Upper lobe of right lung (tissue), 1 donor: ENCODE measurements at places on chromosomes 3 and 15. TPM values are rescaled to one million over a fixed set of nuclear protein-coding genes. Genes with fewer than 3 reads are reported as not detected.
A peak's percentile ranks its signal among the peaks of the same experiment; 100 is the strongest.

GRCh38 chr3:164879201-164879600, 199.1 kb downstream of the SI start:
- DNase-seq = no peak

DNA sequence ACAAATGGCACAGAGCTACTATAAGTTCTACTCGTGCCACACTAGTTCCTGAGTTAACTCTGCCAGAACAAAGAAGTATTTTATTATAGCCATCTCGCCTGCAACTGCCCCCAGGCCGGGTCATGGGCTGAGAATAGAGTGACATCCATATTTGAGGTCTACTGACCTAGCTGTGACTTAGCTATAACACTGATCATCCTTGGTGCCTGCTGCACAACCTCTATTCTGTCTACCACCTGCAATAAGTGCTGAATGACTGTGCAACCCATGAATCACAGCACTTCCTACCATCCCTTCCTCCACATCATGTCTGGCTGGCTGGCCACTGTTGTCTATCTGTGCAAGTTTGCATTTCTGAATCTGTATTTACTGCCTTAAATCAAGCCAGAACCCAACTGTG, 506.5 kb upstream of the TBL1XR1 start:
- DNase-seq = no peak

DNA sequence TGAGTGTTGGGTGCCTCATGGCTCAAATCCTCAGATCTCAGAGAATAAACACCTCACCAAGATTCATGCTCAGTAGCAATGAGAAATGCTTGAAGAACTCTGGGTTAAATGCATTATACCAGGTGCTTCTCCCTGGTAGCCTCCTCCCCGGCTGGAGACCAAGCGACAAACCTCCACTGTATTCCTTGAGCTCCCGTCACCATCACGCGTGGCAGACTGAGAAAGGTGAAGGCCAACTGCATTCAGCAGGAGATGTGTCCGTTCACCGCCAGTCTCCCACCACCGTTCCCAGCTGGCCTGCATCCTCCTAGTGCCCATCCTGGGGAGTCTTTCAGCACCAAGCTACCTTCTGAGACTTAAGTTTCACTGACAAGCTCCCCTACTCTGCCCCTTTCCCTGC, 7.5 kb downstream of the CSTA start:
- no peak for DNase-seq

DNA sequence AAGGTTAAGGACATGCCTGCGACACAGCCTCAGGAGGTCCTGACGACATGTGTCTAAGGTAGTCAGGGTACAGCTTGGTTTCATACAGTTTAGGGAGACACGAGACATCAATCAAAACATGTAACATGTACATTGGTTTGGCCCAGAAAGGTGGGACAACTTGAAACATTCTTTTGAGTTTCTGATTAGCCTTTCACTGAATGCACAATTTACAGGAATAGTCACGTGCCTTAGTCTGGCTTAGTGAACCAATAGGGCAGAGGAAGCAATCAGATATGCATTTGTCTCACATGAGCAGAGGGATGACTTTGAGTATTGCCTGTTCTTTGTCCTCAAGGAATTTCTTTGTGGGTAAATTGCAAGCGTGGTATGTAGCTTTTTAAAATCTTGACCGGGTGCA, 24.5 kb upstream of the HDAC11 start:
- DNase-seq = no peak

- DNase-seq = no peak
Measured at GRCh38 chr3:14883226-14883625, 64.2 kb upstream of the NR2C2 start.

DNA sequence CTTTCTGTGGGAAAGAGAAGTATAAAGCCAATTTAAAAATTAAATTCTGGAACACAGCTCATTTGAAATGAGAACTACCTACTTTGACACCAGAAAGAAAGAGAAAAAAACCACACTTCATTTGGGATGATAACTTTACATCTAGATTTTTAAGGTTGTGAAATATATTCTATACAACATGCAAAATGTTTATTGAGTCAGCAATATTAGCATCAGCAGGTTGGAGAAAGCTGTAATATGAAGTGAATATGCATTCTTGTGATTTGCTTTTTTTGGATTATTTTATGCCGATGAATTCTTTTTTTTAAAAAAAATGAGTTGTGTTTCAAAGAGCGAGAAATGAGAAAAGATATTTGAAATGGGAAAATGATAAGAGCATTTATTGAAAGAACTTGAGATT, 307.0 kb upstream of the DPPA4 start:
- no peak for DNase-seq

GRCh38 chr3:139518926-139519842, 20.4 kb downstream of the RBP1 start:
- no peak for DNase-seq

GRCh38 chr15:30979457-30979856, 12.0 kb downstream of the MTMR10 start:
- DNase-seq = no peak

DNA sequence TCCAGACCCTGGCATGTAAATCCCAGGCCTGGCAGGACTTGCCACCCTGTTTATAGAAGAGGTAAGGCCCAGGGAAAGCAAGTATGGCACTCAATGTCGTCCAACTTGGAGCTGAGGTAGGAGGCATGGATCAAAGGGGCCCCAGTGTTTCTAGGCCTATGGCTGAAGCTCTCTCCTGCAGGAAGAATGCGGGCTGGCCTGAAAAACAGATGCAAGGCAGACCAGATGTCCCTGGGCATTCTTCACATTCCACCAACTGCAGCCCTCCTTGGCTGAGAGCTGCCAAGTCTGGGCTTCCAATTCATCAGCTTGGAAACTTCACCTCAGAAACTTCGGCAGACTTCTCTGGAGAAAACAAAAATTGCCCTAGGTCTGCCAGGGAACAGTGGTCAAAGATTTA, 22.2 kb downstream of the MESD start:
- no peak for DNase-seq

GRCh38 chr15:88284318-88284998, 27.9 kb upstream of the NTRK3 start:
- DNase-seq = no peak

GRCh38 chr3:49841806-49842205, 14.6 kb downstream of the TRAIP start:
- no peak for DNase-seq

DNA sequence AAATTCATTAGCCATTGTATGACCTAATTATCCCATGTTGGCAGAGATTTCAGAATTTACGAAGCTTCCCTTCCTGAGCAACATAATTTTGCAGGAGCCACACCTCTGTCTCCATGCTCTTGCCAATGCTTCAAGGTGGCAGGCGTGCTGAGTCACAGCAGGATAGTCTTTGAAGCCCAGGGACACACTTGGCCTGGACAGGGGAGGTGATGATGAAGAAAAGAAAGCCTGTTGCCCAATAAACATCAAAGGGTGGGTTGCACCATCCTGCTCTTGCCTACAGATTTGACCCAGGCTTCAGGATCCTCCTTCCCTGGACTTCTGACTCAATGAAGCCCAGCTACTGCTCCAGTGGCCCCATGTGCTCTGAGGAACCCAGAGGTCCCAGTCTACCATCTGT, 117.1 kb downstream of the MINAR1 start:
- DNase-seq = no peak

GRCh38 chr15:77532846-77533245, 99.9 kb downstream of the LINGO1 start:
- DNase-seq = peak; percentile 28

DNA sequence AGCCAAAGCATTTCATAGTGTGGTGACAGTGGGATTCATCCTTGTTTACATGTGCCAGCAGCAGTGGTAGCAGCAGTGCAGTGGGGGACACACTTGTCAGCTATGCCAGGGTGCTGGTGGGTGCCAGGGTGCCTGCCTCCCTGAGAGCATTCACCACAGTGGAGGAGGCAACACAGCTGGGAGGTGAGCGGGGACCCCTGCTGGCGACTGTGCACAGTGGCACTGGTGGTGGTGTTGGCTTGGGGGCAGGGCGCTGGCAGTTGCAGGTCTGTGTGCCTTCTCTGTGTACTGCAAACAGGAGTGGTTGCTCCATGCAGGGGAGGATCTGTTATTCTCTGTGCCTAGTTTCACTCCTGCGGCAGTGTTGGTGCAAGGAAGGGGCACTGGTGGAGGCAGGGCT, 41.2 kb downstream of the CEP63 start:
- DNase-seq = no peak

DNA sequence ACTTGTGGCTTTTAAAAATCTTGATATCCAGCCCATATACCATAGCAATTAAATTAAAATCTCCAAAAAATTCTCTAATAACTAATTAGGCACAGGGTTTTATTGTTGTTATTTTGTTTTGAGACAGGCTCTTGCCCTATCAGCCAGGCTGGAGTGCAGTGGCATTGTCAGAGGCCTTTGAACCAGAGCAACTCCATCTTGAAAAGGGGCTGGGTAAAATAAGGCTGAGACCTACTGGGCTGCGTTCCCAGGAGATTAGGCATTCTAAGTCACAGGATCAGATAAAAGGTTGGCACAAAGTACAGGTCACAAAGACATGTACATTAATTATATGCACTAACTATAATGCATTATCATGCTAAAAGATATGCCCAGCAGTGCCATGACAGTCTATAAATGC, 31.2 kb upstream of the ACP3 start:
- DNase-seq = no peak

GRCh38 chr3:178603735-178604134, 67.5 kb downstream of the KCNMB2 start:
- DNase-seq = no peak

DNA sequence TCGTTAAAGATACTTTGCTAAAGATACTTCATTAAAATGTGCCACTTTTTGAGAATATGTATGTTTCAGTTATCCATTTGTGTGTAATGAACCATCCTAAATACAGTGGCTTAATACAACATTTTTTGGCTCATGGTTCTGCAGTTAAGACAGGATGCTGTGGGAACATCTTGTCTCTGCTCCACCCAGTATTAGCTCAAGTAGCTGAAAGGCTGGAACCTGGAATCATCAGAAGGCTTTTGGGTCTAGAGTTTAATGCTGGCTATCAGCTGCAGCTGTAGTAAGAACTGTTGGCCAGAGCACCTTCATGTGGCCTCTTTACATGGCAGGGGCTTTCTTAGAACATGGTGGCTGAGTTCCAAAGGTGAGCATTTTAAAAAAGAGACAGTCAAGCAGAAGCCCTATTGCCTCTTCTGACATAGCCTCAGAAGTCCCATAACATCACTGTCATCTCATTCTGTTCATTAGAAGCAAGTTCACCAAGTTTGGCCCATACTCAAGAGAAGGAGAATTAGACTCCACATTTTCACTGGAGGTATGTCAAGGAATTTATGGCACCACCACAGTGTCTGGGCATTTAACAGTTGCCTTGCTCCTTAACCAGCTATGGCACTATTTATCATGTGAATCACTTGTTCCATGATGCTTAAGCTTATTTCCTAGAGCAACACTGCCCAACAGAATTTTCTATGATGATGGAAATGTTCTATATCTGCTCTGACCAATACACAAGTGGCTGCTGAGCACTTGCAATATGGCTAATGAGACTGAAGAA, 70.4 kb upstream of the PDZRN3 start:
- DNase-seq = no peak

- no peak for DNase-seq
Measured at GRCh38 chr3:55516392-55517030, 29.4 kb upstream of the WNT5A start.

DNA sequence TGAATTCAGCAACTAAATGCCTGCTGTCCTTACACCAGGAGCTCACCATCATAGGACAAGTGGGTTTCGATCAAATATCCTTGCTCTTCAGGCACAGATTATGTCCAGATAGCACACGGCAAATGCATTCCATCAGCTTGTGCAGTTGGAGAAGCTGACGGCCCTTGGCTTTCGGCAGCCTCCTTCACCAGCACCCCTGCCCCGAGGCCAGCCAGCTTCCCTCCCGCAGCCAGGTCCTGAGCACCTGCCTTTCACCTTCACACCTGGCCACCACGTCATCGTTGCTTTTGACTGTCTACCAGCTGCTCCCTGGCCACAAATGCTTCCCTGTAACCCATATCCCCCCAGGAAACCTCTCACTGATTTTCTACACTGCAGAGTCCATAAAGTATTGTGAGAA, 355.5 kb downstream of the OCA2 start:
- no peak for DNase-seq

GRCh38 chr3:141334627-141335250, 33.6 kb upstream of the ZBTB38 start:
- no peak for DNase-seq

- no peak for DNase-seq
Measured at GRCh38 chr3:122468896-122469533, 45.7 kb downstream of the KPNA1 start.

- no peak for DNase-seq
Measured at GRCh38 chr3:36678216-36679013, 85.9 kb downstream of the DCLK3 start.

DNA sequence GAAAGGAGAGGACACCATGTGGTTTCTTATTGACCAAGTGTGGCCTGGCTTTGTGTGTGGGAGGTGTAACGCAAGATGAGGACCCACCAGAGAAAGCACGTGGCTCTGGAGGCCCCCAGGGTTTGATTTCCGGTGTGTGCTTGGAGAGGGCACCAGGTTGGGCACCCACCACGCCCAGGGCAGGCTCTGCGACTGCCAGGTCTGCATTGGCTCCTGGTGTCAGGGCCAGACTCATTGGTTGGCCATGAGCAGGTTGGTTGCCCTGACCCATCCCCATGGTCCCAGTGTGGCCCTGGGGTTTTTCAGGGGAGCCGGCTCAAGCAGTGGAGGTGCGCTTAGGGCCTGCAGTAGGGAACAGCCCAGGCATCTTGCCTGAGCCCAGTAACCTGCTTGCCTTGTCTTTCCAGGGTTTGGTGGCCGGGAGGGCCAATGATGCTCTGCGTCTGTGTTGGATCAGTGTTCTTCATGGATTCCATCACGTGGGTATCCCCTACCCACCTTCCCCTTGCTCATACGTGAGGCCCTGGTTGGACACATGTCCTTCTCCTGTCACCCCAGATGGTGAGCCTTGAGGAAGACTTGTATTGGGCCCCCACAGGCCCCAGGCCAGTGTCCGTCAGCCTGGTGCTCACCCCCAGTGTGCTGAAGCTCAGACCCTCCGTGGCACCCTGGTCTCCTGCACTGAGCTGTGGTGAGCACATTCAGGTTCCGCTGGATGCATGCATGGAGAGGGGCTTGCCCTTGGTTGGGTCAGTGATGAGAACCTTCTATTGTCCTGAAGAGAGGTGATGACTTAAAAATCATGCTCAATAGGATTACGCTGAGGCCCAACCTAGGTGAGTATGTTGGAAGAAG, 193.9 kb downstream of the UBE3A start:
- DNase-seq = peak; percentile 41

C3orf18 gene
- 6.9 TPM for total RNA-seq

LINGO1 gene
- 0.98 TPM for total RNA-seq

SYNPR gene
- total RNA-seq = not detected

KNG1 gene
- total RNA-seq = 0.14 TPM

HACD3 gene
- total RNA-seq = 56.8 TPM

RPP25 gene
- 20.2 TPM for total RNA-seq

SEMA5B gene
- 2.3 TPM for total RNA-seq

C3orf22 gene
- not detected for total RNA-seq

CTXN2 gene
- not detected for total RNA-seq

CPNE9 gene
- total RNA-seq = 0.90 TPM

MYRIP gene
- 5.9 TPM for total RNA-seq

PCOLCE2 gene
- total RNA-seq = 23.3 TPM

VEPH1 gene
- total RNA-seq = 139 TPM

FAM174B gene
- 62.9 TPM for total RNA-seq

CCR5 gene
- total RNA-seq = 8.7 TPM

IL17RC gene
- 26.9 TPM for total RNA-seq

LRRN1 gene
- 5.2 TPM for total RNA-seq
